Right ventricle myocardium superior (tissue), 1 donor: ENCODE measurements at places on chromosomes 5 and 9. TPM values are rescaled to one million over a fixed set of nuclear protein-coding genes. Genes with fewer than 3 reads are reported as not detected.

GRCh38 chr9:35907711-35908503 lies 1.4 kb upstream of the SPAAR start:
- DNase-seq = peak; percentile 83

GRCh38 chr9:112601636-112602035 lies 115.0 kb downstream of the KIAA1958 start:
- DNase-seq = no peak

DNA sequence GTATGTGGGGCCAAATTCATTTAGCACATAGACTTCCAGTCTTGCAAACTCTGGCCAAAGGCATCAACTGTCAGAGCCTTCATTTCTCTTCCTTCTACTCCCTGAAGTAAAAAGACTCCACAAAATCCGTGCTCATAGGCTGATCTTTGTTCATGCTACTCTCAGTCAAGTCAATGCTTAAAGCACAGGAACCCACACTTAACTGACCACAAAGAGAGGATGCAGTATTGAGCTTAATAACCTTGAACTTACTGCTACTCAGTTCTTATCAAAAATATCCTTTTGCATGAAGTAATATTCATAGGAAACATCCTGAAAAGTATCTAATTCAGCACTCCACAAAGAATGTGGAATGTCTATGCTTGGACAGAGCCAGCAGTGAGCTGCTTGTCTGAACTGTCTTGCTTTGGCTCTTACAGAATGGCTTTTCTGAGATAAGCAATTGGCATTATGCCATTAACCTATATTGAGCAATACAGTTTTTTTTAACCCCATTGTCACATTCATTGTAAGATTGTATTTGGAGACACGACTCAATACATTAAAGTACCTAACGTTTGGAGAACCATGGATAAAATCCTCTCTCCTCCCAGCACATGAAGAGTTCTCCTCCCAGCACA lies 21.7 kb downstream of the LPAR1 start:
- no peak for DNase-seq

GRCh38 chr5:146652547-146652946 lies 136.6 kb upstream of the GPR151 start:
- no peak for DNase-seq

DNA sequence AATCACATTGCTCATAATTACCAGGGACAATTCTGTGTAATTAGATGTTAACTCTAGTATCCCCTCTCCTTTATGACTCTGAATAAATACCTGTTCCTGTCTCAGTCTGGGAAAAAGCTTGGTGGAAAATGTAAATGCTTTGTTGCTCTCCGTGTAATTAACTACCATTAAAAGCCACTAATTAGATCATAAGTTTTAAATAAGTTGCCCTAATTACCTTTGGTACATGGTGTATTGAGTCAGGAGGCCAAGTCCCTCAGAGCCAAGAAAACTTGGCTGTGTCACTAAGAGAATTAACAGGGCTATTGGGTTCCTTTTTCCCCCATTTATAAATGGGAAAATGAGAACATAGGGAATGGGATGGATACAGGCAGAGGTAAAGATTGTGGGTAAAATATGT lies 617.6 kb downstream of the TLR4 start:
- no peak for DNase-seq

GRCh38 chr5:144844086-144844485 lies 673.4 kb downstream of the KCTD16 start:
- no peak for DNase-seq

DNA sequence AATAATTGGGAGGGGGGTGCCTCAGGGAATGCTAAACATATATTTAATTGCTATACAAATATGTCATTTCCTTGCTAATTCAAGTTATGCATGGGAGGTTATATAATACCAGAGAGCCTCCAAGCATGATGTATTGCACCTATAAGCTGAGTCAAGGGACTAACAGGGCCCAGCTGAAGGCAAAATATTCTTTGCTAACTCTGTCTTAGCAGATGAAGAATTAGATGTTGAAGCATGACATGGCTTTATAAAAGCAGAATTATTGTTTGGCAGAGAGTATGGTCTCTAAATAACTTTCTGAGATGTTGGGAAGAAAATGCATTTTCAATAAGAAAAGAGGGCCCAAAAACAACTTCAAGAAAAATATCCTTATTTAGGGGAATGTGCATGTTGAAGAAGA lies 60.4 kb downstream of the SGCD start:
- DNase-seq = no peak

DNA sequence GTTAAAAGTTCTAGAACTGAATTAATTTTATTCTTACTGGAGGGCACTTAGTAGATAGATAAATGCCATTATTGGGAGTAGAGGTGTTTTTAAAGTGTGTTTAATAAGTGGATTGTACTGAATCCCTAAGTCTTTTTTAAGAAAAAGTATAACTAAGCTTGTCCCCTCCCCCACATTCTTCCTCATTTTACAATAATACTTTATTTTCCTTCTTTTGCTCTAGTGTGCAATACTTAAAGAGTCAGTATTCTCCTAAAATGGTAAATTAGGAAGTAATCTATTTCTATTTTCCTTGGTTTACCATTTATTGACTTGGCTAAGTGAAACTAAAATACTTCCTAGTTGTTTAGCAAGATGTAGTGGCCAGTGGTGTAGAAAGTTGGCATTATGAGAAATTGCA lies 11.6 kb downstream of the UBLCP1 start:
- no peak for DNase-seq

Gene ESM1
- not detected for total RNA-seq
